CD4-positive, alpha-beta T cell treated with Interleukin-17A for 4 hours (primary cell): ENCODE measurements at places on chromosomes 16 and 17.
A peak's percentile ranks its signal among the peaks of the same experiment; 100 is the strongest.

- no peak for DNase-seq
These were observed at the start of gene GDPD3 for GRCh38 chr16:30113031-30113710. GDPD3 (minus strand) TSS chr16:30113537; CDS start chr16:30113478, 59 bp downstream.

- no peak for DNase-seq
These were observed 42.9 kb downstream of the USP10 start for GRCh38 chr16:84742641-84743092.

- DNase-seq, result no peak
These were observed 584.9 kb downstream of the CDH13 start for GRCh38 chr16:83211711-83212110.

DNA sequence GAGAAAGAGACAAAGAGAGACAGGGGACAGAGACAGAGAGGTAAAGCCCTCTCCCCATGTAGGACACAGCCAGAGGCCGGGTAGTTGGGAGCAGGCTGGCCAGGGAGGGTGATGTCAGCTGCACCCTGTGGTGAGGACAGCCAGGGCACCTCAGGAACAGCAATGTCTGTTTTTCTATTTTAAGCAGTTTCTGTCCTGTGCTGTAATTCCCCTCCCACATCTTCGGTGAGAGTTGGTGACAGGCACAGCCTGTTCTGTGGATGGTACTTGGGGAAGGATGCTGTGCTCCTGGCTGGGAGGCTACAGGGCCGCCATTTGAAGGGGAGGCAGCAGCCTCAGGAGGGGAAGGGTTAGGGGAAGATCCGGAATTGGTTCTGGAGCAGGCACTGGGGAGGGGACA, 163.5 kb downstream of the SDK2 start:
- DNase-seq, result no peak

GRCh38 chr17:80195671-80196529, 24.2 kb downstream of the SGSH start:
- DNase-seq, result peak; percentile 71

- DNase-seq, result no peak
These were observed 19.0 kb downstream of the LMF1 start for GRCh38 chr16:951660-952301.

DNA sequence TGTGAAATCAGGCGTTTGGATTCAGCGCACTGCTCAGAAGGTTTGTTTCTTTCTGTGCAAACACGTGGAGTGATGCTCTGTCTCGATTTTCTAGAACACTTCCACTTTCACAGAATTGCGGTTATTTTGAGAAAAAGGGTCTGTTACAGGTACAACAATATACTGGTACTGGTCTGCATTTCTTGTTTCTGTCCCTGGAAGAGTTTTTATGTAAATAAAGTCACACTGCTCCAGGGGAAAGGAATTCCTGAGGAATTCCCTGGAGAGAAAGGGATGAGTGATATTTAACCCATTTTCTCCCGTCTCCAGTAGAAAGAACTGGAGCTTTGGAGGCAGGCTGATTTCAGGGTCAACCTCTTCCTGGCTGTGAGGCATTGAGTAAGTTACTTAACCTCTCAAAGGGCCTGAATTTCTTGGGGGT, 16.2 kb upstream of the RMI2 start:
- DNase-seq, result no peak

- DNase-seq, result no peak
These were observed 1047.2 kb downstream of the CDH11 start for GRCh38 chr16:64074706-64075105.

GRCh38 chr16:3730161-3731125, 13.1 kb upstream of the TRAP1 start:
- no peak for DNase-seq

DNA sequence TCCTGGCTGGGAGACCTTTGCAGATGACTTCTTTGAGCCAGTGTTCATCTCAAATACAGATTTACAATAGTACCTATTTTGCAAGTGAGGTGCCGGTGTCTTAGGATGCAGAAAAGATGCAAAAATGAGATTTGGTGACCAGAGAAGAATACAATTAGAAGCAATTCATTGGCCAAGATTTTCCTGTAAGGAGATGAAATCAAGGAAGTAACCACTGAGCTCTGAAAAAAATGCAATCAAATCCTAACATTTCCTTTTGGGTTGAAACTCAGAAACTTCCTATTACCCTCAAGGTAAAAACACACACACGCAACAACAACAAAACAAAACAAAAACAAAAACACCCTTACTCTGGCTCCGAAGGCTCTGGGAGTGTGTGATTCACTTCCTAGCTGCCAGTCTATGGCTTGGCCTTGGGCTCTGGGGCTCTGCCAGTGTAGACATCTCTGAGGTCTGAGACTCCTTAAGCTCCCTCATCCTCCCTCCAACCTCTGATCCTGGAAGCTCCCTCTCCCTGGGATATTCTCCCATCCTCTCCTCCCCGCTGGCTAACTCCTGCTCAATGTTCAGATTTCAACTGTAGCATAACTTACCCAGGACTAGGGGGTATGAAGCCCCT, 16.8 kb upstream of the MT4 start:
- no peak for DNase-seq

GRCh38 chr17:10651927-10652326, 5.2 kb downstream of the MYH3 start:
- DNase-seq, result no peak

DNA sequence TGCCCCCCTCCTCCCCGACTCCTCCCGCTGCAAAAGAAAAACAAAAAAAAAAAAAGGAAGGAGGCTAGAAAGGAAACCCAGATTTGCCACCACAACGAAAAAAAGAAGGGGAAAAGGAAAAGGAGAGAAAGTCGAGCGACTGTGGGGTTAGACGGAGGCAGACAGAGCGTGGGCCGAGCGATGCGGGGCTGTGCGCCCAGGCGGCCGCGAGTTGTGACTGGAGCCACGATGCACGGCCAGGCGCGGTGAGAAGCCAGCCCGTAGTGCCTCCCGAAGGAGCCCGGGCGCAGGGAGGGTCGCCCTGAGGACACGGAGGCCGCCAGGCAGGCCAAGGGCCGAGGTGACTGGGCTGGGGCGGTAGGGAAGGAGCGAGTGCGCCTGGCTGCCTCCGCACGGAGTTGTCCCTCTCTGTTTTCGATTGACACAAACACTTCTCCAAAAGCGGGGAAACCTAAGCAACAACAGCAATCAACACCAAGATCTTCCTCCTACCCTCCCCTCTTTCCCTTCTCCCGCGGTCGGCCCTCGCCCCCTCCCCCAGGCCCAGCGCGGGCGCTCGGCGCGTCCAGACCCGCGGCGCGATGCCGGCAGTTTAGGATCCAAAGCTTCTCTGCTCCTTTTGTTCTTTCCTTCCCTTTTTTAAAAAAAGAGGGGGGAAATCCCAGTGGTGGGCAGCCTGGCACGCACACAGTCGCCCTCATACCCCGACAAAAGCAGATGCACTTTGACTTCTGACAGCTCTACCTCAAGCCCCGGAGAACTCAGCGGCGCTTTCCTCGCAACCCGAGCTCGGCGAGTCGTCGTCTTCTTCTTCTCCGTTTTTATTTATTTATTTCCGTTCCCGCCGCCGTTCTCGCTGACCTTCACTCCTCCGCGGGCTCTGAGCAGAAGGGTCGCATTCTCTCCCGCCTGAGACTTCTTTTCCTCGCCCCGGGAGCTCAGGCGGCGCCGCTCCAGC, at the start of gene LHX1:
LHX1 (plus strand) TSS at position 475 of the 958 bp plus-strand sequence. CDS start 723 bp downstream, outside the sequence.
- DNase-seq, result peak; percentile 19

GRCh38 chr17:45429339-45430005, 3.2 kb downstream of the ARHGAP27 start:
- no peak for DNase-seq

GRCh38 chr17:59962739-59963318, 1.7 kb downstream of the RNFT1 start:
- DNase-seq, result no peak

GRCh38 chr16:1771864-1772361, 570 bp upstream of the NME3 start:
- DNase-seq, result no peak

- DNase-seq, result no peak
These were observed 19.6 kb upstream of the PHF12 start for GRCh38 chr17:28970879-28971278.

GRCh38 chr16:1099189-1100083, 3.4 kb upstream of the C1QTNF8 start:
- DNase-seq, result no peak

- no peak for DNase-seq
These were observed 2.6 kb downstream of the STXBP4 start for GRCh38 chr17:54971147-54971546.

DNA sequence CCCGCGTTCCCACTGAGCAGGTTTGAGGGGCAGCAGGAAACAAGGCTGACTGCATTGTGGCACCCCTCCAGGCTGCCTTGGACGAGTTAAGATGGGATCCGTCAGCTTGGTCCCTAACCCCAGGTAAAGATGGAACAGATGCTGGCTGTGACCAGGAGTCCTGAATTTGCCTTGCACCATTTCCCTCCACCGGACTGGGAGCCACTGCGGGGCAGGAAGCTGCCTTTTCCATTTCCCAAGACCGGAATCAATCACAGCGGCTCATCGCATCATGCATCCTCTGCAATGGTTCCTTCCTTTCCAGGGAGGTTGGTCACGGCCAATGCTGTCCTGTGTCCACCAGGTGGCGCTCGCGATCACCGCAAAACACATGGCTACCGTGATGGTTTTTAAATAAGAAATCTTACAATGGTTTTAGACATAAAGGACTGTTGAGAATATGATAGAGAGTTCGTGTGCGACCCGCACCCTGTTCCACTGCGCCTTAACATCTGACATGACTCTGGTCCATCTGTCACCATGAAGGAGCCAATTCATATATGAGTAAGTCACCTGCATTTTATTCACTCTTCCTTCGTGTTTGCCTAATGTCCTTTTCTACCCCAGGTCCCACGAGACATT, 6.8 kb upstream of the MEAK7 start:
- DNase-seq, result peak; percentile 95

DNA sequence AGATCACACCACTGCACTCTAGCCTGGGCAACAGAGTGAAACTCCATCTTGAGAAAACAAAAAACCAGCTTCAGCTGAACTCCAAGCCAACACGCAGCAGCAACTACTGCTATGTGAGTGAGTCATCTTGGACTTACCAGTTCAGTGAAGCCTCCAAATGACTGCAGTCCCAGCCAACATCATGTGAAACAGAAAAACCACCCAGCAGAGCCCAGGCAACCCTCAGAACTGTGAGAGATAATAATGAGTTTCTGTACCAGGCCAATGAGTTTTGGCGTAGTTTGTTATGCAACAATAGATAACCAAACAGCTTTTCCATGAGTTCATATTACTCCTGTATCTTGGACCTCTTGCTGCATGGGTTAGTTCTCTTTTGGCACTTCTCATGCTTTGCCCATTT, 23.3 kb downstream of the PHF12 start:
- DNase-seq, result peak; percentile 49

GRCh38 chr16:59463776-59464175, 729.7 kb upstream of the GOT2 start:
- DNase-seq, result no peak

- no peak for DNase-seq
These were observed 656.3 kb downstream of the HS3ST4 start for GRCh38 chr16:26348095-26348494.

GRCh38 chr17:19867329-19868078, at the start of gene ULK2:
ULK2 (minus strand) TSS chr17:19867936; CDS start chr17:19867417, 519 bp downstream.
- peak; percentile 66 for DNase-seq

DNA sequence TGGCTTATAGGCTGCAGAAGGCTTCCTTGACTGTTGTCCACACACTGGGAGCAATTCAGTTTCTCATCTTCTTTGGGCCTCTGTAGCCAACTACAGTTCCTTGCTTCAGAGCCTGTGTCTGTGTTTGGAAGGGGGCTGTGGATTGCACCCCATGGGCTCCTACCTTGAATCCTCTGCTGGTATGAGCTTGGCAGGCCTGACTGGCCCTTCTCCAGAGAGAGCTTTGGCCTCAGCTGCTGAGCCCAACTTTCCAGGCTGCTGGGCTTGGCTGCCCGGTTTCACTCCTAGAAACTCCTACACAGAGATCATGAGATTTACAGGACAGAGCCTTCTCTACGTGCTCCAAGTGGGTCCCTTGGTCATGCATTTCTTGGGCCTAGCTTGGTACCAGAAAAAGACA, 354.4 kb downstream of the SNX29 start:
- no peak for DNase-seq

GRCh38 chr16:85215478-85216118, 103.3 kb upstream of the CIBAR2 start:
- no peak for DNase-seq

- DNase-seq, result no peak
These were observed 12.1 kb upstream of the HP start for GRCh38 chr16:72042157-72042660.

- peak; percentile 53 for DNase-seq
These were observed 27.3 kb downstream of the SLFN11 start for GRCh38 chr17:35345926-35346771.
